Osteocyte (in vitro differentiated cells): ENCODE measurements at places on chromosomes 1 and 21. TPM values are rescaled to one million over a fixed set of nuclear protein-coding genes. Genes with fewer than 3 reads are reported as not detected.

ATP1A1 gene
- 213 TPM in 2 replicates for total RNA-seq

HES5 gene
- total RNA-seq: 0.29 TPM in 1 of 2 replicates, not detected in the other

RCSD1 gene
- total RNA-seq: not detected in 2 replicates

C1orf185 gene
- not detected in 2 replicates for total RNA-seq

- H3K4me3 ChIP-seq: no peak overlapping the region
- DNase-seq: no peak
Observed at GRCh38 chr1:6285336-6285735, 24.4 kb upstream of the GPR153 start.

- H3K27ac ChIP-seq: no peak overlapping the region
- H3K4me3 ChIP-seq: no peak overlapping the region
- no peaks in the 10 kb centered on the region for H3K4me1 ChIP-seq
- H3K36me3 ChIP-seq: no peaks in the 10 kb centered on the region
Observed at GRCh38 chr1:56953386-56953785, 12.4 kb downstream of the C8B start.

GRCh38 chr21:19832551-19832950 lies 1165.7 kb upstream of the NCAM2 start:
- no peak overlapping the region for H3K4me3 ChIP-seq
- H3K27ac ChIP-seq: no peak overlapping the region
- peaks cover 3% of the 10 kb centered on the region for H3K4me1 ChIP-seq
- no peaks in the 10 kb centered on the region for H3K27me3 ChIP-seq
- no peaks in the 10 kb centered on the region for H3K36me3 ChIP-seq
- DNase-seq: no peak

GRCh38 chr1:246893191-246893939 lies 38.4 kb downstream of the AHCTF1 start:
- H3K27ac ChIP-seq: no peak overlapping the region
- H3K36me3 ChIP-seq: peaks cover 57% of the 10 kb centered on the region
- H3K4me1 ChIP-seq: no peaks in the 10 kb centered on the region
- no peak for DNase-seq

GRCh38 chr1:47650205-47650604 lies 212.4 kb downstream of the FOXD2 start:
- no peak overlapping the region for H3K27ac ChIP-seq
- peaks cover 9% of the 10 kb centered on the region for H3K4me1 ChIP-seq
- DNase-seq: peak; percentile 66
- no peak overlapping the region for H3K4me3 ChIP-seq
- H3K27me3 ChIP-seq: peaks cover 8% of the 10 kb centered on the region
- H3K36me3 ChIP-seq: no peaks in the 10 kb centered on the region
